ENCODE measurements at places on chromosomes 6 and 20.
A peak's percentile ranks its signal among the peaks of the same experiment; 100 is the strongest.

- DNase-seq = no peak
Measured at GRCh38 chr20:12773936-12774335, 234.8 kb upstream of the SPTLC3 start.

DNA sequence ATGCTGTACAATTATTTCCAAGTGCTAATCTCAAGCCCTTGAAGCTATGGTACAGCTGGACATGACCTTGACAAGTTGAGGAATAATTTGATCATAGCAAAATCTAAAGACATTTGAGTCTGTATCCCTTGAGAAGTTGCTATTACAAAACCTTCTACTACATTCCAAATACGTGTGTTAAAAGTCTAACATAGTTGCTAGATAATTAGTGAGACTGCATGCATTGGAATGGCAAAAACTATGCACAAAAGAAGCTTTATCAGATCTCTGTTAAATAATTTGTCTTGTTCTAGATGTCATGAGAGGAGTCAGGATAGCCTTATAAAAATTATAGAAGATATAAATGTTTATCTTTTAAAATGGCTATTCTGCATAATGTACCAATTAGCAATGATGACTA lies 127.8 kb downstream of the GJA1 start:
- no peak for DNase-seq

GRCh38 chr6:130841128-130841728 lies 14.0 kb downstream of the SMLR1 start:
- DNase-seq = no peak

GRCh38 chr20:31751126-31751525 lies 12.0 kb downstream of the TPX2 start:
- no peak for DNase-seq

GRCh38 chr6:150544793-150545192 lies 54.9 kb upstream of the PLEKHG1 start:
- DNase-seq = no peak

DNA sequence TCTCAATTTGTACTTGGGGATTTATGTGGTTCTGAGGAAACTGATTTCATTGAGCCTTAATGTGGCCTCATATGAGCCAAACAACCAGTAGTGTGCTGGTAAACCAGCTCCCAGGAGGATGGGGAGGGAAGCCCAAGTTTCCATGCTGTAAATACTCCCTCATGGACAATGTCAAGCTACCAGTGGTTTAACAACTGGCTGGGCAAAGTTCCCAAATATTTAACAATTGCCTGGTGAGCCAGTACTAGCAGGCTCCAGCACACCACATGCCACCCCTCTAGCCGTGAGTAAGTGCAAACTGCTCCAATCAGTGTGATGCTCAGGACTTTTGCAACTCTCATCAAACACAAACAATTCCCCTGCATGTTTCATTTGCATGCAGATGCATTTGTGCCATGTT lies 19.2 kb upstream of the CDKN1A start:
- no peak for DNase-seq

DNA sequence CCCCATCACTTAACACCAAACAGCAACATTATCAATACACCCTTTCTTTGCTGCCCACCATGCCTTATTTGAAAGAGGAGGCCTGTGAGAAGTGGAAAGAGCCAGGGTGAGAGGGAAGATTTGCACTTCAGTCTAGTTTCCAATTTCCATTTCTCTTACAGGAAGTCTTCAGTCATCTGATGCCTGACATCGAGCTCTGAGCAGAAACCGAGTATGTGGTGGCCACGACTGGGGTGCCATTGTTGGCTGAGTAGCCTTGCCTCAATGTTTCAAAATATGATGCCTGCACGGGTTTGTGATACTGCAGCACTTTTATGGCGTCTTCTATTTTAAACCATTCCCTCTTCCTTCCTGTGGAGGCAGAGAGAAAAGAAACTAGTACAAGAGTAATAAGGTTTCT lies 39.8 kb upstream of the SMIM29 start:
- no peak for DNase-seq

GRCh38 chr6:885051-885590 lies 192.2 kb upstream of the EXOC2 start:
- no peak for DNase-seq

- DNase-seq = no peak
Measured at GRCh38 chr6:117601811-117602150, 530 bp downstream of the GOPC start.

DNA sequence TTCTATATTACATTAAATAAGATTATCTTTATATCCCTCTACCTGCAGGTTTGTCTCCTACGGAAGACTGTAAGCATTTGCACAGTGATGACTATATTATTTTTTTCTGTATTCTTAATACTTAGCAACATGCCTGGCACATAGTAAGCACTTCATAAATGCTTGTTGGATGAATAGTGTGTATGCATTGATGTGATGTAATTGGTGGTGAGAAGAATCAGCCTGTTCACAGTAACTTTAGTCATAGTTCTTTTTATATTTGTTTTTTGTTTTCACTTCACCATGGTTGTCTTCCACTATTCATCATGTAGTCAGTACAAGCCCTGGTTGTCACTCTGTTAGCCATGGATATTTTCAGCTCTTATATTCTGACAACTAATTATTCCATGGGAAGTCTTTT lies 184.0 kb upstream of the FLRT3 start:
- no peak for DNase-seq

GRCh38 chr20:6360766-6361165 lies 237.9 kb upstream of the FERMT1 start:
- no peak for DNase-seq

- DNase-seq = peak; percentile 32
Measured at GRCh38 chr6:21367649-21368154, 225.8 kb upstream of the SOX4 start.

GRCh38 chr6:133730881-133731280 lies 158.0 kb upstream of the TCF21 start:
- DNase-seq = no peak

- no peak for DNase-seq
Measured at GRCh38 chr6:68636666-68637065, 1.6 kb downstream of the ADGRB3 start.

GRCh38 chr20:8344106-8344505 lies 212.0 kb downstream of the PLCB1 start:
- no peak for DNase-seq

DNA sequence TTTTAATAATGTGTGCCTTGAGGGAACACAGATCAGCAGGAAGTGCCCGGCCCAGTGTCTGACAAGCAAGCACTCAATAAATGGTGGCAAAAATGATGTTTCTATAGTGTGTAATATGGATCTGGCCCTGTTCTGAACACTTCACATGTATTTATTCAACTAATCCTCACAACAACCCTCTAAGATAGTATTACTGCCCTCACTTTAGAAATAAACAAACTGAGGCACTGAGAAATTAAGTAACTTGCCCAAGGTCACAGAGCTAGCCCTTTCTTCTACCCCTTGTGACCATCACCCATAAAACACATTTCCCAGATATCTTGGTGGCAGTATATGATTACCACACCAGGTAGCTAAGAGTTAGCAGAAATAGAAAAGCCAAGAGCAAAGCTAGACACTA lies 12.8 kb upstream of the MTFR2 start:
- DNase-seq = no peak

DNA sequence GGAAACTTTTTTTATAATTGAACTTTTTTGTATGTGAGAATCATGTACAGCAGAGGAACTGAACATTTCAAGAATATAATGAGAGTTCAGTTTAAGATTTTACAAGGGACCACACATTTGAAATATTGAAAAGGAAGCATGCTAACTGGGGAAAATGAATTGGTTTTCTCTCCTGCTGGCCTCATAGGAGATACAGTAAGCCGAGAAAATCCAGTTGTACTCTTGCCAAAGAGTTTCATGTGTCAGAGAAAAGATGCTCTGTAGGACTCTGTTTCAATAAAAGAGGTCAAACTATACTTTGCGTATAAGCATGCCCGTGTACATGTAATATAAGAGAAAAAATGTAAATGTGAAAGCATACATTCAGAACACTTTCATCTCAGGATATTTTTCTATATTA lies 393.5 kb upstream of the NRSN1 start:
- no peak for DNase-seq

GRCh38 chr6:147549531-147549930 lies 41.0 kb downstream of the SAMD5 start:
- no peak for DNase-seq

GRCh38 chr6:162726947-162727321 lies 632 bp downstream of the PRKN start:
- DNase-seq = no peak

- DNase-seq = no peak
Measured at GRCh38 chr6:49468042-49468441, 4.9 kb downstream of the CENPQ start.

DNA sequence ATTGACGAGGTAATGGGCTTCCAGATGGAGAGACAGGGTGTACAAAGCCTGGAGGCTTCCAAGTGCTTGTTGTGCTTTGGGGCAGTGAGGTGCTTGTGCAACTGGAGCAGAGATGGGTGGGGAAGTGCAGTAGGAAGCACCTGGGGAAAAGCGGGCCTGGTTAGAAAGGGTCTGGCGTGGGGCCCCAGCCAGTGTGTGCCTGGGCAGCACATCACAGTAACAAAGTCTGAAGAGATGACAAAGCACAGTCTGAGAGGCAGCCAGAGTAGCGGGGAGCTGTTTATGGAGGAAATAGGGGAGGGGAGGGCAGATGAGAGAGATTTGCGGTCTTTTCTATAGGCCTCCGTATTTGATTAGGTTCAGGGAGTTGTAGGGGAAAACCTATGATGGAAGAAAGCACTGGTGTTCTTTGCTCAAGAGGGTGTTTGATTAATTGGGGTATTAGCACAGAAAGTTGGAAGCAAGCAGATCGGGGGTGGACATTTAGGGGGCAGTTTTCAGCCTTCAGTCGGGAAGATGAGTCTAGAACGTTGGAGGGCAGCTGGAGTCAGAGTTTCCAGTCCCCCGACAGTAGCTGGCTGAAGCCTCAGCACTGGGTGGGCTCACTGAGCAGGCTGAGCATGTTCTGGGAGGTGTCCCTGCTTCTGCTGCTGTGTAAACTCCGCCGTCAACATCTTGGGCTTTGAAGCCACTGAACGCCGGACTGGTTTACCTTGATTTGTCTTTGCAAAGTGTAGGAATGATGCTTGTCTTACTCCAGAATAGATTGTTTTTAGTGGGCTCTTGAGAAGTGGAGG lies 15.5 kb upstream of the MROH8 start:
- DNase-seq = no peak

- no peak for DNase-seq
Measured at GRCh38 chr20:51528263-51529027, 14.1 kb downstream of the NFATC2 start.

DNA sequence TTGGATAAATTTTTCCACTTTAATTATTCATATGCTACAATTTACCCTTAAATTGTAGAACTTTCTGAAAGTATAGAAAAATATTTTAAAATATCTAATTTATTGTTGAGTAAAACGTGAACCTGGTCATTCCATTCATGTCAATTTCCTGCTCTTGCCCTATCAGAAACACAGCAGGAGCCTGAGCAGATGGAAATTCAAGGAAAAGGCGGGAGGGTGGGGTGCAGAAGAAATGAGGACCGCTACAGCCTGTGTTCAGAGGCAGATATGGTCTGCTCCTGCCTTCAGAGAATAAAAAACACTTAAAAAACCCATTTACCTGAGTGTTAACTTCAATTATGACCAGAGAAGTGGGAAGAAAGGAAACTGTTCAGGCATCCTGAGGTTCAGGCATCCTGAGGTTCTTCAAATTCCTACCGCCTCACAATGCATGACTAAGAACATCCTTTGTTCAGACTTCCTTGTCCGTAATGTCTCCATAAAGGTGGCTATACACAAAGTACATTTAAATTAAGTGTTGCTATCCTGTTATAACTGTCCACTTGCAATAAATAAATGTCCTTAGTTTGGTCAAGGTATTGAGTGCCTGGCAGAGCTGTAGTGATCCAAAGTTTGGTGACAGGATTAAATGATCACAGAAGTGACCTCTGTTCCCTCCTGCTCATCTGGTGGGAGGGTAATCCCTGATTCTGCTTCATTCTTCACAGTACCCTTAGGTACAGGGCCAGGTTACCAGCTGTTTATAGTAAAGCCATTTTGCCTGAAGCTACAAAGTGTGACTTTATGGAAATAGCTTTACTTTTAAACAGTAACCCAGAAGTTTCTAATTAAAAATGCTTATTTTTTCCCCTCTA lies 109.1 kb downstream of the MAN1A1 start:
- no peak for DNase-seq

GRCh38 chr6:10719296-10719963 lies 3.4 kb upstream of the TMEM14C start:
- DNase-seq = peak; percentile 72

DNA sequence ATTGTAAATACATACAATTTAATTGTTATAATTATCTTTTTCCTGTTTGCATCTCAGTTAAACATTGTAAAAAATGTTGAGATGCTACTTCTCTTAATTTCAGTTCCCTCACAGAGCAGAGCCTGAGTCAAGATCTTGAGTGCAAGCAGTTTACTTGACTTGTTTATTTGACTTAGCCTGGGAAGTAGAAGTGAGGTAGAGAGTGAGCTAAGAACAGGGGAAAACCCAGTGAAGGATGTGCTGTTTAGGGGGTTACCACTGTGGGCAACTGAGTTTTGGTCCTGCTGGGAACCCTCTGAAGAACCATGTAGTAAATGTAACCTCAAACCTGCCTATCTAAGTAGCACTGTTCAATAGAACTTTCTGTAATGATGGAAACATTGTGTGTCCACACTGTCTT lies 495.2 kb upstream of the FLRT3 start:
- no peak for DNase-seq

GRCh38 chr20:32031007-32031958 lies 20.8 kb upstream of the HCK start:
- DNase-seq = peak; percentile 94

GRCh38 chr6:49332781-49333180 lies 130.3 kb downstream of the MMUT start:
- DNase-seq = no peak

DNA sequence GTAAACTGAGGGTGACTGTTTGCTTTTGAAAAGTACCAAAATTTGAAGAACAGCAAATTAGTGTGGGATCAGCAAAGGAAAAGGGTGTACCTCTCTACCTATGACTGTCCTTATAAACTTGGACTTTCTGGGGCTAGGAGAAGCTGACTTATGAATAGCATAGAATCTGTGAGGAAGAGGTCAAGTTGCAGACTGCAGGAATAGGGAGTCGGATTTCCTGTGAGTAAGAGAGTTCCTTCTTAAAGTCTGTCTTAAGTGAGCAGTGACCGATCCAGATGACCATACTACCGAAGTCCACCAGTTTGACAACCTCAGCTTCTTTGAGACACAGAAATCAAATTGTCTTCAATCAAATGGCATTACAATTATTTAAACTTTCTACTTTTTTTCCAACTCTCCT lies 708.7 kb downstream of the UTRN start:
- DNase-seq = no peak

- DNase-seq = peak; percentile 81
Measured at GRCh38 chr20:57464642-57465211, 60.2 kb downstream of the CTCFL start.

- DNase-seq = no peak
Measured at GRCh38 chr6:136318676-136319075, 29.0 kb upstream of the BCLAF1 start.

GRCh38 chr6:132713352-132714134 lies at the start of gene VNN1:
Gene VNN1 (minus strand): TSS chr6:132714055. CDS start chr6:132714035, 20 bp downstream.
- DNase-seq = no peak

GRCh38 chr20:57390604-57391438 lies at the start of gene RBM38:
Gene RBM38 (plus strand): TSS chr20:57391396. CDS start chr20:57391582, 186 bp downstream.
- peak; percentile 56 for DNase-seq

GRCh38 chr6:167244991-167245390 lies 46.1 kb upstream of the UNC93A start:
- DNase-seq = no peak

Measured in HepG2 (cell line).